NCI-H460 (cell line): ENCODE measurements at places on chromosomes 5 and 9. TPM values are rescaled to one million over a fixed set of nuclear protein-coding genes. Genes with fewer than 3 reads are reported as not detected.

DNA sequence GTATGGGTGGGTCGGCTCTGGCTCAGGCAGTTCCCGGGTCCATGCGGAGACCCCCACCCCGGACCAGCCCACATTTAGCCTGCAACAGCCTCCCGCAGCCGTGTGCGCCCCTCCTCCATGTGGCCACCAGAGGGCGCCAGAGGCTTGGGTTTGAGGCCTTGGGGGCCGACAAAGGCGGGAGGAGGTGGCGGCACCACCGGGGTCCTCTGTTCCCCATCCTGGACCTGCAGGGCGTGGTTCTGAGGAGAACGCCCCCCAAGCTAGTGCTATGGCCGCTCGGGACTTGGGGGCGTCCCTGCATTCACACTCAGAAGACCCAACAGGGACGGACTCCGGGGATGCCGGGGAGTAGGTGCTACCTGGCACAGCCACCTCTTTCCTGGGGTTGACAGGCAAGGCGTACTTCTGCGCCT, 16.5 kb downstream of the ASS1 start:
- DNase-seq: peak; percentile 44

- DNase-seq: no peak
Measured at GRCh38 chr5:14028938-14029584, 84.6 kb upstream of the DNAH5 start.

DNA sequence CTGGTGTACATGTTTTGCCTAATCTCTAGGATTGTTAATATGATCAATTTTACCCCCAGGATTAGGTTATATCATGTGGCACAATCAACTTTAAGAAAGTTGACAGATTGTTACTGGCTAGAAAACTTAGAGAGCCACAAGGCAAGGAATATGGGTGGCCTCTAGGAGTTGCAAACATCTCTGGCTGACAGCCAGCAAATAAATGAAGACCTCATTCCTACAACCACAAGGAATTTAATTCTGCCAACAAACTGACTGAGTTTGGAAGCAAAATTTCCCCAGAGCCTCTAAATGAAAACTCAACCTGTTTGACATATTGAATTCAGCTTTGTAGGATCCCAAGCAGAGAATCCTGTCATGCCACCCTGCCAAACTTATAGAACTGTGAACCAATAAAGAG, 196.4 kb upstream of the PTGER4 start:
- DNase-seq: no peak

DNA sequence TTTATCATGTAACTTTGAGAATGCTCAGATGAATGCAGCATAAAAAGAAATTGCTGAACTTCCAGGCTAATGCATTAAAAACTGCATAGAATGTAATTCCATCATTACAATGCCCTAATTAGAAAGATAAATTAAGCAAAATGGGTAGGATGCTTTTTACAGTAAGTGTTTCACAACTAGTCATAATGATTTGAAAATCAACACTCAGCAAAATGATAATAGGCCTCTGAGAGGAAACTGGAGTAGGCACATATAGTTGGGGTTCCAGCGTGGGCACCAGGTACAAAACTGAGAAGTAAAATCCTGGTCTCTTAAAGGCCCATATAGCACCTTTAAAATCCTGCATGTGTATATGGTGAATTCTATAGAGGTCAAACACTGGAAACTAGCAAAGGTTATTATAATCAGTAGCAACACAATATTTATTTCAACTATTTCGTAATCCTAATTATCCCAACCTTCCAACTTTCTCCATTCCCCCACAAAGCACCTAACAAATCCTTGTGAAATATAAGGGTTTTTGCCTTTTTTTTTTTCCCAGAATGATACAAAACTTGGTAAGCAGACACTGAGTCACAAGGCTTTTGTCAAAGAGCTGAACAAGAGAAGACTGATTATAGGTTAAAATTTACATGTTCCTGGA, 108.0 kb upstream of the NR5A1 start:
- no peak for DNase-seq

DNA sequence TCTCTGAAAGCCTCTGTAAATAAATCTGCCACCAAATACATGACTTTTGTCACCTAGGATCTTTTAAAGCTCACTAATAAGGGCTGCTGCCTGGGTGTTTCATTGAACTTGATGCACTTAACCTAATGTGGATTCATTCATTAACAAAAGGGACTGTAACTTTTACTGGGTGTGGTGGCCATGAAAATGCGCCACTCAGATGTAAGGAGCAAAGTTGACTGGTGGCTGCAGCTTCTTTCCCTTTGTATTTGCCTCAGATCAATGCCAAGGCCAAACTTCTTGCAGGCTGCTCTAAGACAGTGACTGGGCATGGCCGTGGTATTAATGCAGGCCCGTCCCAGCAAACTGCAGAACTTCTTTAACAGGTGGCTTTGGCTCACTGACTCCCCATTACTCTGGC, 22.9 kb downstream of the FAM240B start:
- no peak for DNase-seq

- DNase-seq: no peak
Measured at GRCh38 chr5:150058480-150059126, 27.8 kb downstream of the CSF1R start.

- DNase-seq: no peak
Measured at GRCh38 chr9:123749580-123750202, 180.2 kb downstream of the DENND1A start.

NR5A1 gene
- not detected in 2 replicates for total RNA-seq

HEMGN gene
- not detected in 2 replicates for total RNA-seq

FGF1 gene
- total RNA-seq: not detected in 2 replicates

BTNL3 gene
- total RNA-seq: not detected in 2 replicates

NR2F1-AS1 gene
- 17.0 and 17.7 TPM in 2 replicates for total RNA-seq
